Activated naive CD4-positive, alpha-beta T cell treated with anti-CD3 and anti-CD28 coated beads, Interleukin-2, amount 50 U/mL, for 16 hours (primary cell): ENCODE measurements at places on chromosomes 13 and 19.
A peak's percentile ranks its signal among the peaks of the same experiment; 100 is the strongest.

- no peak for DNase-seq
Measured at GRCh38 chr13:40059540-40060232, 404.2 kb downstream of the COG6 start.

GRCh38 chr13:108700422-108701170, 71.2 kb downstream of the MYO16 start:
- DNase-seq = no peak

GRCh38 chr13:24459234-24459633, 53.3 kb downstream of the PARP4 start:
- no peak for DNase-seq

- no peak for DNase-seq
Measured at GRCh38 chr13:42333613-42334328, 61.8 kb downstream of the AKAP11 start.

DNA sequence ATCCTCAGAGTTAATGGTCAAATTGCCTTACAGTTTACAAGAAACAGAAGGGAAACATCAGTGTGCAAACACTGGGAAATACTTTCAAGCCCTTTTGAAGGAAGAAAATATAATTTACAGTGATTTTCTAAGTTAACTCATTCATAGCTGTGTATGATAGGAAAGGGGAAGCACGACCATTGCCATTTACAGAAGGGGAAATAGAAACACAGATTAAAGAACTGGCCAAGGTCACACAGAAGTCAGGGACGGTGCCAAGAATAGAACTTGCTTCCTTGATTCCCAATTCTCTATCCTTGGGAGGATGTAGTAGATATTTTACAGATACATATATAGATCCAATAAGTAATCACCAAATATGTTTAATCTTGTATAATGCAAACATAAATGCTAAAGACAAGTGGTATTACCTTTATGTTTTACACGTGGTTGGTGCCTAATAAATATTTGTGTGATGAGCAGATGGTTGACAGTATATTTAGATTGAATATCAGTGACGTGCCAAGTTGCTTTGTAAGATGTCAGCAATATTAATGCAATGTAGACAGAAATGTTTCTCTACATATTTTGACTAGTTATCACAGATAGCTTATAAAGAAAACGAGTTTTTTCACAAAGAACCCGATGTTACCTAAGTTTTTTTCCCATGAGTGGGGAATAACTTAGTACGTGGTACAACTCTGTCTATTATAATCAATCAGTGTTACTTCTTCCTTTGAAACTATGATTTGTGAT, 73.1 kb downstream of the FLT1 start:
- no peak for DNase-seq

DNA sequence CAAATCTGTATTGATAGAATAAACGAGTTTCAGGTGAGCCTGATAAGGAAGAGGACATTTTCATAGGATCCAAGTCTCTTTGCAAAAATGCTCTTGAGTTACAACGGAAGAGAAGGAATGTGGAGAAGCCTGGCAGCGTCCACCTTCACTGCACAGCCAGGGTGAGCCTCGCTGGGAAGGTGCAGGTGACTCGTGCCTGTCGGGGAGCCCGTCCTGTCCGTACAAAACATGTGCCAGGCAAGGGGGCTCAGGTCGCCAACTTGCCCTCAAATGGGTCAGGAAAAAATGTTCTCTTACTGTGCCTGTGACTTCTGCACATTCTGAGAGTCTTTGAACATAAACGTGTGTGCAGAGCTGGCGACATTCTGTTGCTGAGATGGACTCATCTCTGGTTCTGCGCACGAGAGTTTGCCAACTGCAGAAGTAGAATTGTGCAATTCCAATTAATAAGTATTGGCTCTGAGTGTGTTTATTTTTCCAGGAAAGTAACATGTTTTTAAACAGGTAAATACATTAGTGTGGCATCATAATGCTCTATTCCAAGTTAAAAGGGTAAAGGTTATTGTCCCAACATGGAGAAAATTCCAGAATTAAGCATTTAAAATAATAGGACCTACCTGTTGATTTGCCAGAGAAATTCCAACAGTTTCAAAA, 28.6 kb downstream of the NAXD start:
- DNase-seq = no peak

DNA sequence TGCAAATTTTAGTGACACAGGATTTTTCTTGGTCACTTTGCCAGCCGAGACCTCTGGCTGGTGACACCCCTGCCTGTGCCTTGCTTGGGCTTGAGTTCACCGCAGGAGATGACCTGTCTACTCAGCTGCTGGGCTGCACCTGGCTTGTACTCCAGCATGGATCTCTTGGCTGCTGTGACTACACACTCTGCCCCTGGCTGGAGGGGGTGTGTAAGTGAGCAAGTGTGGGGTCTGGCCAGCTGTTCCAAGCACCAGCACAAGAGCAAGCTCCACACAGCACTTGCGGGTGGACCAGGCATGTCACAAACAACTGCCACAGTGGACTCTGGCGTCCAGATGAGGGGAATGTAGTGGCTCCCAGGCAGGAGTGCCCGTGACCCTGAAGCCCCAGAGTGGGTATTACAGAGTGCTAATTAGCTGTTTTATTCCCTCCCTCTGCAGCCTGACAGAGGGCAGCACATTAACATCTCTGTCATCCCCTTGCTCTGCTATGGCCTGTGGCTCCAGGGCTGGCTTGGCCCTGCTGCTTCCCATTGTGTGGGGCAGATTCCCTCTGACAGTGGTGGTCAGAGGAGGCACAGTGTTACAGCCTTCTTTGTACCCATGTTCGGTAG, 1387.2 kb downstream of the OLFM4 start:
- DNase-seq = no peak

DNA sequence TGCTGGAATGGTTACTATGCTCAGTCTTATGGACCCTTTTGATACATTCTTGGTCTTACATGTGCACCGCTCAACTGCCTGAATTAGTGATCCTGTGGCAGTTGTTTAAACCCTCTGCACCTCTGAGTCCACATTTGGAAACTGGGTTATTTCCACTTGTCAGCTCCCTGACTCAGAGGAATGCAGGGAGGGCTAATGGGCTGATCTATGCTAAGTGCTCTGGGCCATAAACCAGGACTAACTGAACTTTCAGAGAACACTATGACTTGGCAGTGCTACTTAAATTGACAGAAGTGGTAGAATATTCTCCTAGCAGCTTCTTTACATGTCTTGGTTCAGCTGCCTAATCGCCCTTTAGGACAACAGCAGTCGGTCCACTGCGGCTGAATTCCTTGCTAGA, 26.8 kb upstream of the MED4 start:
- no peak for DNase-seq

- DNase-seq = no peak
Measured at GRCh38 chr13:92315265-92315664, 911.3 kb upstream of the GPC6 start.

DNA sequence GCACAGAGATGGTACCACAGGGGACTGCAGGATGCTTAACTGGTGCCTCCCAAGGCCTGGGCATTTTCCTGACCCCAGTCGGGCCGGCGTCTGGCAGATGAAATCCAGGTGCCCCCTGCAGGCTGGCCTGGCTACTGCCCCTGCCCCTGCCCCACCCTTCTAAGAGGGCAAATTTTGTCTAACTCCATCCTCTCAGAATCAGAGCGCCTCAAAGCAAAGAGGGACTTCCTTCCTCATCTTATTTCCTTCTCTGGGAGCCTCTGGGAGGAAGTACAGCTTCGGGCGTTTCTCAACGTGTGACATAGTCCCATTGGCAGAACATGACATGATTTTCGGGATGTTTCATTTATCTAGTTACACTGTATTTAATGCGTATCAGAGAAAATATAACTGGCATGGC, 2.7 kb downstream of the PRKACA start:
- DNase-seq = peak; percentile 56

- no peak for DNase-seq
Measured at GRCh38 chr19:3367628-3368440, 1.5 kb downstream of the NFIC start.

GRCh38 chr13:99159331-99160061, 41.2 kb upstream of the UBAC2 start:
- DNase-seq = no peak

DNA sequence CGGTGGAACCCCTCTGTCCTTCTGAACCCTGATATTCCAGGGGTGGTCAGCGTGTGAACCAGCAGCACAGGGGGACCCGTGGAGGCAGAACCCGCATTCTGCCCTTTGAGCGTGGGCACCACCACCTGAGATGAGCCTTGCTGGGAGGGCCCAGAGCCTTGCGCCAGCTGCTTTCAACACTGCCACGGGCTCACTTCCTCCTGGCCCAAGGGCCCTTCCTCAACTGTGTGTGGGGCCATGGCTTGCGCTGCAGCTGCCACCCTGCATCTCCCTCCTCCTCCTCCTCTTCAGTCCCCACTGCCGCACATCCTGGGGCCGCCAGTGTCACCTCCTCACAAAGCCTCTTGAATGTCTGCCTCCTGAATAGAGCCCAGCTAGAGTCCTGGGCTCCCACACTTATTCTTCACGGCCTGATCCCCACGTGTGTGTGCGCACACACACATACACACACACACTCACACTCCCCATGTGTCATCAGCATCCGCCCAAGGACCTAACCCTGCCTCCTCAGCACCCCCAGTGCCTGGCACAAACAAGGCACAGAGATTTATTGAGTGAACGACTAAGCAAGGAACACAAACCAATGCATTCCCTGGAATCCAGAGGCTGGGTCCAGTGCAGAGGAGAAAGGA, 26.9 kb upstream of the TMEM160 start:
- DNase-seq = no peak

DNA sequence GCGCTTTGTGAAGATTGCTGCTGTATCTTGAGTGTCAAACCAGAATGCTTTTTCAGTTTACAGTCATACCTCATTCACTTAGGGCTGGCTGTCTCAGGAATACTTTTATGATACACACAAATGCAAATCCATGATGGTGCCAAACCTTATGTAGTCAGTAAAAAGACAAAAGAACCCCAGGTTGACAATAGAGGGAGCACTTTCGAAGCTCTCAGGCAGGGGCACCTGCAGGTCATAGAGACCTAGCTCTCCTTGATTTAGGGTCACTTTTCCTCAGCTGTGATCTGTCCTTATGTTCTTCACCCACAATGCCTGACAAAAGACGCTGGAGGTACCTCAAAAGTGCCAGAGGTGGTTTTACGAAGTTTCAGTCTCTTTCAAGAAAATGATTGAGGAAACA, 172.2 kb downstream of the DNAJC15 start:
- no peak for DNase-seq

DNA sequence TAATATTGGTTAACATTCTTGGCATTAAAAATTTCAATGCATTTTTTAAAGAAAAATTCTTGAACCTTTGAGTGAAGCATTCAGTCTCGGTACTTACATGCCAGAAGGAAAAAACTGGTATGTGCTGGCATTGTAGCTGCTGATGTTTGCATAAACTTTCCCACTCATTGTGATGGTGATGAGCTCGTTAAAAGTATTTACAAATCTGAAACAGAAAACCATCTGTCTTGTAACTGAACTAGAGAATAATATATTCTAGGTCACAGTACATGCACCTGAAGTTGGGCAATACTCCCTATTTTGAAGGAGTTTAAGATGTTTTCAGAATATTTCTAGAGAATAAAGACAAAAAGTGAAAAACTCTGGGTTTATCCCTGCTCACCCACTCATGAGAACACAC, 64.1 kb downstream of the SLC15A1 start:
- DNase-seq = no peak

GRCh38 chr13:27264181-27264580, 6.4 kb upstream of the RASL11A start:
- DNase-seq = no peak

DNA sequence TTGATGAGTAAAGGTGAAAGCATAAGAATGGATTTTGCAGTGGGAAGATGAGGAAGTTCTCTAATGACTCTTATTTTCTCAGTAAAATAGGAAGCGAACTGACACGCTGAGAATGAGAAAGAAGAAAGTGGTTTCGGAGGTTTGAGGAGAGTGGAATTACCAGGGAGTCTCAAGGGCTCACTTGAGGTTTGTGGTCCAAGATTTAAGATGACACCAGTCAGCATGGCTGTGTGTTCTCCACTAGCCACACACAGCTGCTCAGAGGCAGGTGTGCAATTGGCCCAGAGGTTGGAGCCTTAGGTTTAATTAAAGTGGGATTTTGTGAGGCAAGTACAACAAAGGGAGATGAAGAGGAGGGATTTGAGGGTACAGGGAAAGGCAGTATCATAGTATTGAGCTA, 99.6 kb upstream of the NBEA start:
- no peak for DNase-seq

DNA sequence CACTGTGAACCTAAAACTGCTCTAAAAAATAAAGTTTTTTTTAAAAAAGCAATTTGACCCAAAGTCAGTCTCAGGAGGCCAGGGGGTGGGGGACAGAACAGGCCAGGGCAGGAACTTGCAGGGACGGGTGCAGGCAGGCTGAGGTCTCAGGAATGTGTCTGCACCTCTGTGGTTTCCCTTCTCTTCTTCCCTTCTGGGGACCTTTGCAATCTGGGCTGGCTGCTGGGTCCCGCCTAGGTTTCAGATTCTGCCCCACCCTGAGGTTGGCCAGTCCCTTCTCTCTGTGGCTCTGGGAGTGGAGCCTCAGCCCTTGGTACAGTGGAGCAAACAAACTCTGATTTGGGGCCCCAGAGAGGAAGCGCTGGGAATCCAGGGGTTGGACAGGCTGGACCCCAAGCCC, 5.3 kb upstream of the F2RL3 start:
- no peak for DNase-seq

- DNase-seq = no peak
Measured at GRCh38 chr19:13885826-13886365, 9.0 kb downstream of the NANOS3 start.

DNA sequence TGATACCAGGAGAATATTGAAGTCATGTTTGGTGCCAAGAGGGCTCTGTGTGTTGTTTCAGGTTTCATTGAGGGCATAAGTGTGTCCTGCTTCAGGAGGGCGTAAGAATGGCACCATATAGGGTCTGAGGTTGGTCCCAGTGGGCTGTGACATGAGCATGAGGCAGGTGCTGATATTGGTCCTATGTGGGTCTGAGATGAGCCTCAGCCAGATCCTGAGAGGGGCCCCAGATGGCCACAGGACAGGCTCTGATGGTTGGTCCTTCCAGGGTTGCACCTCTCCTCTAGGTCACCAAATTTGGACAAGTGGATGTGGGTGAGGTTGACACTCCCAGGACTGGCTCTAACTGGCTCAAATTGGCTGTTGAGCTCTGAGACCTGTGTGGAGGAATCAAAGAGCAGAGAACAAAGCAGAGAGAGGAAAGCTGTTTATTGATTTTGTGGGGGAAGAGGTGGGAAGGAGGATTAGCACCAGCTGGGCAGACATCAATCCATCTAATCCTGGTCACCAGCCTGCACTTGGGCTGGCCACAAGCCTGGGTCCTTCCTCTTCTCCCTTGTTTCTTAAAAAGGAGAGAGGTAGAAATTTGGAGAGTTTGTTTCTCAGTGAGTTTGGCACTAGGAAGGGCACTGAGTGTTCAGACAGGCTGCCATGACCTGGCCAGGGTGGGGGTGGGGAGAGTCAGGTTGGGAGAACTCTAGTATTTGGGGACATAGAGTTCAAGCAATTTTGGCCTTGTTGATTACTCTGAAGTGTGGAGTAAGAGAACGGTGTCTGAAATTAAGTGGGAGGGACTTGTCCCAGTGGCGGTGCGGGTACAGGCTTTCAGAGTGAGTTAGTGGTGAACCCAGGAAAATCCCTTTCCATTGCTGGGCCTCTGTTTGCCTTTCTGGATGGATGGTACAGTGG, 38.7 kb downstream of the CYP2B6 start:
- no peak for DNase-seq
